Activated T-helper 2 cell treated with anti-CD3 and anti-CD28 coated beads, Interferon-gamma antibody, Interleukin-2, Interleukin-4, amounts not matched to agents 10 μg/mL and 5 μg/mL and 100 μg/mL, durations not matched to agents 14 hours and 24 hours and 36 hours (primary cell): ENCODE measurements at places on chromosomes 7 and 10. TPM values are rescaled to one million over a fixed set of nuclear protein-coding genes. Genes with fewer than 3 reads are reported as not detected.

- DNase-seq = no peak
- H3K27me3 ChIP-seq = peaks cover 7% of the 10 kb centered on the region
- no peaks in the 10 kb centered on the region for H3K36me3 ChIP-seq
- no peak within 1 kb of the TSS for H3K4me3 ChIP-seq
- no peaks in the 10 kb centered on the region for H3K4me1 ChIP-seq
These were observed at the start of gene GHRHR for GRCh38 chr7:30963842-30964241. Gene GHRHR (plus strand): TSS chr7:30963953. CDS start chr7:30964069, 116 bp downstream.

- DNase-seq = no peak
- H3K4me3 ChIP-seq = no peak overlapping the region
- peaks cover 6% of the 10 kb centered on the region for H3K4me1 ChIP-seq
- H3K36me3 ChIP-seq = no peaks in the 10 kb centered on the region
These were observed 56.5 kb downstream of the RNLS start for GRCh38 chr10:88526501-88527105.

- peak; percentile 22 for DNase-seq
- H3K36me3 ChIP-seq = peaks cover 41% of the 10 kb centered on the region
- H3K27me3 ChIP-seq = peaks cover 12% of the 10 kb centered on the region
- peak overlapping the region; percentile 79 for H3K27ac ChIP-seq
- peaks cover 31% of the 10 kb centered on the region for H3K4me1 ChIP-seq
These were observed 471 bp downstream of the PFKP start for GRCh38 chr10:3067859-3068179.

- H3K36me3 ChIP-seq = no peaks in the 10 kb centered on the region
- no peak for DNase-seq
- no peak overlapping the region for H3K4me3 ChIP-seq
- peaks cover 10% of the 10 kb centered on the region for H3K4me1 ChIP-seq
- H3K27ac ChIP-seq = no peak overlapping the region
- peaks cover 6% of the 10 kb centered on the region for H3K27me3 ChIP-seq
These were observed 44.4 kb downstream of the AFAP1L2 start for GRCh38 chr10:114359953-114360345.

DNA sequence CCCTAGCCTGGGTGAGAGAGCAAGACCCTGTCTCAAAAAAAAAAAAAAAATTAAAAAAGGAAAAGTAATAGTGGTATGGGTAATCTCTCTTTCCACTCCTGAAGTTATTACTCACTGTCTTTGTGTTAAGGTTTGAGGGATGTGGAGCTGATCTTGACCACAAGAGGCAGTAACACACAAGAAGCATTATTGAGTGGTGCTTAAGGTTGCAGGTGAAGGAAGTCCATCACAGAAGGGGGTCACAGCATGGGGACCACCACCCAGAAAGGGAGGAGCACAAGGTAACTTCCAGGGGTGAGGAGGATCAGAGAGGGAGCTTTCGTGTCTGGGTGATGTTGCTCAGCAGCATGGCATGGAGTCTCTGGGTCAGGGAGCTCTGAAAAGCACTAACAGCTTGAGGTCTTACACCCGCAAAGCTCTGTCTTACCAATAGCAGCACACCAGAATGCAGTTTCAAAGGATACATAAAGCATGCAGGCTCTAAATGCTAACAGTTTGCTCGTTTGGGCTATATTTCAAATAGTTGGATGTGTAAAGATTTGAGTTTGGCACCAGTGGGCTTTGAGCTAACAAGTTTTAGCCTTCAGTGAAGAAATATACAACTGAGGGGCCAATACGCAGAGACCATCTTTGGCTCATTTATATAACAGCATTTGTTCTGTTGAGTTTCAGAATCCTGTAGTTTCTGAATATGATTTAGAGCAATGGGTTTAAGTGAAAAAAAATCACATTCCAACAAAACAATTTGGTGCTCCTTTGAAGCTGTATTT, 100.4 kb upstream of the DNAJC1 start:
- no peaks in the 10 kb centered on the region for H3K27me3 ChIP-seq
- DNase-seq = no peak
- H3K36me3 ChIP-seq = no peaks in the 10 kb centered on the region
- H3K27ac ChIP-seq = no peak overlapping the region

DNA sequence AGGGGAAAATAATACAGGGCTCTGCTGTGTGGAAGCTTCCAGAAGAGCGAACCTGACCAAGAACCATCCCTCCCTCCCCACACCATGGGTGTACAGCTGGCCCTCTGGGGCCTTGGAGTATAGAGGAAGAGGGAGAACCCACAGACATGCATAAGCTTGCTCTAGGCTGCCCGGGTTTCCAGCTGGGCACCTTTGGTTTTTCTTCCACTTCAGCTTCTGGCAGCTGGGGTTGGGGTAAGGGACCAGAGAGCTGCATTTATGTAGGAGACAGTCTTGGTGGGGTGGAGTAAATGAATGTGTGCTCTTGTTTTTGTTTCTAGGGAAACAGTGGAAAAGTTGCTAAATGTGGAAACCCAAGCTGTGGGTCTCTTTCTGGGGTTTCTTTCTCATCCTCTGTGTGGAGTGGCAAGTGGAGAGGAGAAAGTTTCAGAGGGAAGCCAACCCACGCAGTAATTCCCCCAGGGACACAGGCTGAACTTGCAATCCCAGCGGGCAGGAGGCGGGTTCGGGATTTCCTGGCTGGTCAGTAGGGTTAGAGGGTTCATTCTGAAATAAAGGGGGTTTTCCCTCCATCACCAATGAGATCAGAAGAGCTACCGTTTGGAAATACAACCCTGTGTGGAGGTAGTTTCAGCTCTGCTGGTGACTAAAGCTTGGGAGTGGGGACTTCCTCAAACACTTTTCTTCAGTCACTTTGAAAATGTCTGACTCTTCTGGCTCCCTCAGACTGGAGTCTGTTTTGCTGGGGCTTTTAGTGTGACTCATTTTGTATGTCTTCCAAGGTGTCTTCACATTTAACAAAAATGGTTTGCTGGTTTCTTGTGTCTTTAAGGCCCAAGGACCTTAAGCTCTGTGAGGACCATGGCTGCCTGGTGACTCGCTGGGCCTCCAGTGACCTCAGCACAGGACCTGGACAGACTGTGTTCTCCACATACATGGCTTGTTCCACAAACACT, 22.2 kb upstream of the SRGN start:
- H3K27ac ChIP-seq = peak overlapping the region; percentile 94
- peaks cover 45% of the 10 kb centered on the region for H3K4me1 ChIP-seq
- H3K27me3 ChIP-seq = no peaks in the 10 kb centered on the region
- DNase-seq = no peak
- H3K4me3 ChIP-seq = peak overlapping the region; percentile 40
- H3K36me3 ChIP-seq = peaks cover 3% of the 10 kb centered on the region

GRCh38 chr10:24731942-24732341, 8.3 kb upstream of the ARHGAP21 start:
- H3K27me3 ChIP-seq = peaks cover 5% of the 10 kb centered on the region
- no peak for DNase-seq
- no peaks in the 10 kb centered on the region for H3K4me1 ChIP-seq
- H3K4me3 ChIP-seq = no peak overlapping the region

- H3K36me3 ChIP-seq = peaks cover 11% of the 10 kb centered on the region
- H3K27ac ChIP-seq = no peak overlapping the region
- DNase-seq = no peak
- H3K4me1 ChIP-seq = peaks cover 23% of the 10 kb centered on the region
- peaks cover 14% of the 10 kb centered on the region for H3K27me3 ChIP-seq
These were observed 131.3 kb downstream of the FAM53B start for GRCh38 chr10:124612611-124613498.

- no peaks in the 10 kb centered on the region for H3K4me1 ChIP-seq
- H3K27me3 ChIP-seq = no peaks in the 10 kb centered on the region
- H3K27ac ChIP-seq = no peak overlapping the region
- H3K36me3 ChIP-seq = no peaks in the 10 kb centered on the region
These were observed 590.2 kb downstream of the SH2D4B start for GRCh38 chr10:81127931-81128330.

- peaks cover 17% of the 10 kb centered on the region for H3K27me3 ChIP-seq
- no peak overlapping the region for H3K4me3 ChIP-seq
- no peak overlapping the region for H3K27ac ChIP-seq
- no peaks in the 10 kb centered on the region for H3K36me3 ChIP-seq
- no peaks in the 10 kb centered on the region for H3K4me1 ChIP-seq
- DNase-seq = no peak
These were observed 95.8 kb downstream of the CFAP58 start for GRCh38 chr10:104449391-104449790.

DNA sequence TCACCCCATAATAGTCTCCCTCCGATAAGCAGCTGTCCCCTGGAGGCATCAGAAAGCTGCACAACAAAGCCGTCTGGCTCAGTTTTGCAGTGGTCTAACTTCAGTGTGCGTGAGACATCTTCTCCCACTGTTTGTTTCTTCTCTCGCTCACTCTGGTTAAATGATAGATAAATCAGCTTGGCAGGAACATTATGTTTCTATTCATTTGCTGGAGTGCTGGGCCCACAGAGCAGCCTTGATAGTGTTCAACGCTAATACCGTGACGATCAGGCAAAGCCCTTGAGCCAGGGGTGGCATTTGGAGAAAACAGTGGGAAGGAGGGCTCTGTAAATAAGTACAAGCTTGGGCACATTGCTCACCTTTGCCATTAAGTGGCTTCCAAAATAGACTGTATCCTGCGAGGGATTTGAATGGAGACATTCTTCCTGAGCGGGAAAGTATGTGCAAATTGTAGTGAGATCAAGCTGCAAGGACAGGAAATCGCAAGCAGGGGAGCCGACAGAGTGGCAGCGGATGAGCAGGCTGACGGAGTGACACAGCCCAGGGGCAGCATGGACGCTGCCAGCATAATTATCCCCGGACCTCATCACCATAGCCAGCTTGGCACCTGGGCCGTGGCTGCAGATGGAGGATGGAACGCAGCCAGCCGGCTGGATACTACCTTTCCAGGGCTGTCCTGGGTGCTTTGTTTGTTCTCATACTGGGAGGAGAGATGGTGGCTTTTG, 256.8 kb upstream of the FZD8 start:
- no peaks in the 10 kb centered on the region for H3K27me3 ChIP-seq
- no peaks in the 10 kb centered on the region for H3K4me1 ChIP-seq
- H3K27ac ChIP-seq = no peak overlapping the region
- DNase-seq = no peak

The CYP2C19 gene
- not detected in 2 replicates for total RNA-seq

The CHST3 gene
- total RNA-seq = 0.52 and 0.62 TPM in 2 replicates

The CALCR gene
- total RNA-seq = not detected in 2 replicates

The LRRN3 gene
- 28.0 and 29.4 TPM in 2 replicates for total RNA-seq

The WAPL gene
- total RNA-seq = 50.0 and 51.4 TPM in 2 replicates

The FAM131B gene
- 1.3 and 2.0 TPM in 2 replicates for total RNA-seq

The WNT8B gene
- 0.14 and 0.21 TPM in 2 replicates for total RNA-seq

The UNC5B gene
- 0.07 TPM in 1 of 2 replicates, not detected in the other for total RNA-seq

The SUN3 gene
- not detected in 2 replicates for total RNA-seq

The SFTPA1 gene
- total RNA-seq = not detected in 2 replicates
